ENCODE measurements at places on chromosomes 5 and 9.
A peak's percentile ranks its signal among the peaks of the same experiment; 100 is the strongest.

- DNase-seq = no peak
Observed at GRCh38 chr9:119697996-119698395, 328.8 kb upstream of the BRINP1 start.

DNA sequence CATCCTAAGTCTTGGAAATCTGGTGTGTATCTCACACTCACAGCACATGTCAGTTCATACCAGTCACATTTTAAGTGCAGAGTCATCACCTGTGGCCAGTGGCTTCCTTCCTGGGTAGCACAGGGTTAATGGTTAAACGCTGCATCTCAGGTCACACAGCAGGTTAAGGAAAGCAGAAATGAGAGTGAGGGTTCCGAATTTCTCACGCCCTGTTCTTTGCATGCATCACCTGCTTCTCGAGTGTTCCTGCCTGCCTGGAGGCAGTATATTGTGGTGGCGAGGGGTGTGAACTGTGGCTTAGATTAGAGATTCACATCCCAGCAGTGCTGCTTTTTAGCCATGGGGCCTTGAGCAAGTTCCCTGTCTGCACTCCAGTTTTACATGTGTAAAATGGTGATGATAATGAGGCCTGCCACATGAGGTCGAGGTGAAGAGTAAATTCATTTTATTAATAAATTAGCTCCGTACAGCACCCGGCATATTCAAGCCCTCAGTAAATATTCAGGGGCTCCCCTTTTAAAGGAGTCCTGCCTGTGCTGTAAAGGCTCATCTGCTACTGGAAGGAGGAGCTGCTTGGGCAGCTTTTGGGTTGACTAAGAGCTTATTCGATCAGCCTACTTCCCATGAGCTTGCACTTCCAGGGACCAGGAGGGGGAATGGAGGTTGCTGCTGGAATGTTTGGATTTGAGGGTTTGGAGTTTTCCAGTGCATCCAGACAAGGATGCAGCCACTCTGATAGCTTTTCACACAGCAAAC, 61.1 kb upstream of the SAP30L start:
- no peak for DNase-seq

- DNase-seq = no peak
Observed at GRCh38 chr9:7578951-7579350, 220.6 kb downstream of the DMAC1 start.

GRCh38 chr9:79735023-79735779, 163.4 kb downstream of the TLE4 start:
- no peak for DNase-seq

DNA sequence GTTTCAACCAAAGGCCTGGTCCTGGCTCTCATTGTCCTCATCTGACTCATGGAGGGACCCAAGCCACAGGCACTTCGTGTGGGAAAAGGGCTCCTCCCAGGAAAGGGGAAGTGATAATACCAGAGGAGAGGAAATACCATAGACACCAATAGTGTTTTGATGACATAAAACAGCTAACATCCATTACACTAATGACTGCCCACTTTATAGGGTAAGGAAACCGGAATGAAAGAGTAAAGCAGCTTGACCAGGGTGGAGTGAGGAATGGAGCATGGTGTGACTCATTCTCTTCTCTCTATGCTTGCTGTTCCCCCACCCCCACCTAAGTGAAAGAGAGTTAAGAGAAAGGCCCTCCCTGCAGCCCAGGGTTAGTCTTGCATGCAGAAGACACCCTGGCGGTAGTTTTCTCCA, 67.4 kb upstream of the HRH2 start:
- no peak for DNase-seq

DNA sequence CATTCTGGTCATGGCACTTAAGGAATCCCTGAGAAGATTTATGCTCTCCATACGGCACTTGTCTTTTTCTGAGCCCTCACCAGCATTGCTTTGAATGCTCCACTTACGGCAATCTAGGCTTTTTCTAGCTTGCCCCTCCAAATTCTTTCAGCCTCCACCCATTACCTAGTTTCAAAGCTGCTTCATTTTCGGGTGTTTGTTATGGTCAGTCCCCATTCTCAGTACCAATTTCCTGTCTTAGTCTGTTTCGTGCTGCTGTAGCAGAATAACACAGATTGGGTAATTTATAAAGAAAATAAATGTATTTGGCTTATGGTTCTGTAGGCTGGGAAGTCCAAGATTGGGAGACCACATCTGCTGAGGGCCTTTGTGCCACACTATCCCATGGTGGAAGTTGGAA, 42.0 kb downstream of the ARHGEF28 start:
- DNase-seq = no peak

DNA sequence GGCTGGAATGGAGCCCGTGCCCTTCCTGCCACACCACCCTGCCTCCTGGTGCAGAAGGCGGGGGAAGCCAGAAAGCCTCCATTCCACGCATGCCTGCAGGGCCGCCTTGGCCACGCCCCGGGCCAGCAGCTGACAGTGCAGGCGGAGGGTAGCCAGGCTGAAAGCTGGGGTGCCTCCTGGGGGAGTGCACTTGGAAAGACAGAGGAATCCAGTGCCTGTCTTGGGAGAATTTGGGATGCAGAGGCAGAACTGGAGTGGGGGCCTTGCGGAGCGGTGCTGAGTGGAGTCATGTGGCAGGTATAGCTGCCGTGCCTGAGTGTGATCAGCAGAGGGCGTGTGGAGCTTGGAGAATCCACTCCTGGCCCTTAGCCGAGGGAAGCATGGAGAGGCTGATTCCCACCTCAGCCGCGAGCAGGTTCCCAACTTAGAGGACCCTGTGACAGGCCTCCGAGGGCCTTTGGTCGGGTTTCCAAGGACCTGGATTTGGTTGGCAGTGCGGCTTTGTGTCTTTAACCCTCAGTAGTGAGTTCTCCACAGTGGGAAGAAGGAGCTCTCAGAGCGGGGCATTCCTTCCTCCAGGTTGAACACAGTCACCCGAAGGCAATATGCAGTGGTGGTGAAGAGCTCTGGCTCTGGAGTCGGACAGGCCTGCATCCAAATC, 9.1 kb upstream of the URM1 start:
- DNase-seq = peak; percentile 63

GRCh38 chr9:86580688-86581087, 226.5 kb upstream of the TUT7 start:
- no peak for DNase-seq

GRCh38 chr9:105290418-105290817, 46.0 kb downstream of the SLC44A1 start:
- DNase-seq = no peak

GRCh38 chr9:16715404-16715803, 155.1 kb downstream of the BNC2 start:
- DNase-seq = no peak

DNA sequence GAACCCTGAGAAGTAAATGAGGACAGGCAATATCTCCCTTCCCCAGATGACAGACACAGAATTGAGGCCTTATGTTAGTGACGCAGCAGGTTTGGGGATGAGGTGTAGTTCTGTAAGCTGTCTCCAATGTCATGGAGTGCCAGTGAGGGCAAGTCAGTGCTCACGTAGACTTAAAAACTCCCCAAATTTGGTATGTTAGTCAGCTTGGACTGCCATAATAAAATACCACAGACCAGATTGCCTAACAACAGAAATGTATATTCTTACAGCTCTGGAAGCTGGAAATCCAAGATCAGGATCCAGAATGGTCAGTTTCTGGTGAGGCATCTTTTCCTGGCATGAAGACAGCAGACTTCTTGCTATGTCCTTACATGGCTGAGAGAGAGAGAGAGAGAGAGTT, 14.9 kb downstream of the FOXI1 start:
- no peak for DNase-seq

- DNase-seq = no peak
Observed at GRCh38 chr5:111461255-111461671, 51.1 kb downstream of the STARD4 start.

DNA sequence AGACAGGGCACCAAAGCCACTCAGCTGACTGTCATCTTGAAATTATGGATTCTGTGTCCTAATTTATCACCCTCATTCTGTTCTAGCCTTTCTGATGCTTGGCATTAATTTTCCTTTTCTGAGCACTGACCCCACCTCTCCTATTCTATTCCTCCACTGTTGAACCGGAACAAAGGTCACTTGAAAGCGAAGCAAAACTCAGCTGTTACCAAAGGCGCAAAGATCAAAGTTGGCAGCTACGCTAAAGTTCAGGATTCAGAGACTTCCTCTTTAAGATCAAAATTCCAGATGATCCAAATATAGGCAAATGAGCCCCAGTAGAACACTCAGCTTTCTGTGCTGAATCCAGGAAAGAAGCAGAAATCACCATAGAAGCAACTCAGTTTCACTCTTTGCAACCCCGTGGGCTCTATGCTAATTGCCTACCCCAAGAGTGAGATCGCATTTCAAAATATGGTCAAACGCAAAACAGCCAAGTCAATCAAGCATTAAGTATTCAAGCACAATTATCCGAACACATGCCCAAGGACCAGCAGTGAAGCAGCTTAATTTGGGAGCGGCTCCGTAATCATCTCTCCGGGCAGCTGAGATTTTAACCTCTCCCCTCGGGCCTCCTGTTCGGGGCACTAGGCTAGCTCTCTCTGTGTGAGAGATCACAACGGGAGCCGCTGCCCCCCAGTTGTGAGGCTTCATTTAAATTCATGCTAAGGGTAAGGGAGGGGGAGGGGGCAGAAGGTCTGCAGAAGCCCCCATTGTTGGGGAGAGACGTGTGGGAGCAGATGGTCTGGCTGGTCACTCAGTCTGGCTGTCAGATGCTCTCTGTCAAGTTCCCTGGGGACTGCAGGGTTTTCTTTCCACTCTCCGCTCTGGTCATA, 288.6 kb downstream of the ELAVL2 start:
- no peak for DNase-seq

- DNase-seq = no peak
Observed at GRCh38 chr5:2906302-2907090, 155.0 kb upstream of the IRX2 start.

DNA sequence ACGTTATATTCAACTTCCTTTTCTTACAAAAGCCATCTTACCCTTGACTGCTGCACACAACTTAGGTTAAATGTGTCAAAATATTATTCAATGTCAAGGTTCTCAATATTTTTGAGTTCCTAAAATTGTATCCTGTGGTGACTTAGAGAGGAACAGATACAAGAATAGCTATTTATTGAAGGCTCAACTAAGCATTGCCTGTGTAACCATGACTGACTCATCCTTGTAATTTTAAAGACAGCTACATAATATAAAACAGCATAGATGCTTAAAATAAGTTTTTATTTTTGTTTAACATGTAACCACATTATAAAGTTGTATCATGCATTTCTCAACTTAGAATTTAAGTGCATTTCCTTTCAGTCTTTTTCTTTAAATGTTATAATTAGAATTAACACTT, 312.9 kb upstream of the RGMB start:
- DNase-seq = no peak

DNA sequence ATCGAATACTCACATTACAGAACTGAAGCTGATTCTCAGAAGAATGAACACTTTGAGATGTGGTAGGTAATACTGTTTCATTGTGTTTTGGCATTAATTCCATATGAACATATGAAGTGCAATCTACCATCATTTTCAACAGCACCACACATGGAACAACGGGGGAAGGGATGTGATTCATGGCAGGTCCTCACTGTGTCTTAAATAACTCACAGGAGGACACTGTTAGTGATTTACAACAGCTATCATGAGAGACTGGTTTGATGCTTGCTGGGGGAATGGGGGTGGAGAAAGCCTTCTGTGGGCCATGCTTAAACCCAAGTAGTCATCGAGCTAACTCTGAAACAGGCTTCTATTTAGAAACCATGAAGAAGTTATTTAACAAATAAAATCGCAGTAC, 232.9 kb downstream of the SPOCK1 start:
- DNase-seq = no peak

DNA sequence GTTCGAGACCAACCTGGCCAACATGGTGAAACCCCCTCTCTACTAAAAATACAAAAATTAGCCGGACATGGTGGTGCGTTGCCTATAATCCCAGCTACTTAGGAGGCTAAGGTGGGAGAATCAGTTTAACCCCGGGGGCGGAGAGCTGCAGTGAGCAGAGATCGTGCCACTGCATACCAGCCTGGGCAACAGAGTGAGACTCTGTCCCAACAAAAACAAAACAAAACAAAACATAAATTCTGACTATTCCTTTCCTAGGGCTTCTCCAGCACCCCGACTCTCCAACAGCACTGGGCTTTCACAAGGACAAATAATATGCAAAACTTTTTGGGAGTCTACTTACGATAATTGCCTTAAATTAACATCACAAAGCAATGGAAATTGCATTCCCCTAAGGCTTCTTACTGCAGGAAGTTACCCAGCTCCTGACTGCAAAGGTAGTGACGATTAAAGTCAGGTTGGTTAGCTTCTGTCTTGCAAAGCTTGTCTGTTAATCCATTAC, 15.9 kb upstream of the CDKN2AIPNL start:
- DNase-seq = no peak

DNA sequence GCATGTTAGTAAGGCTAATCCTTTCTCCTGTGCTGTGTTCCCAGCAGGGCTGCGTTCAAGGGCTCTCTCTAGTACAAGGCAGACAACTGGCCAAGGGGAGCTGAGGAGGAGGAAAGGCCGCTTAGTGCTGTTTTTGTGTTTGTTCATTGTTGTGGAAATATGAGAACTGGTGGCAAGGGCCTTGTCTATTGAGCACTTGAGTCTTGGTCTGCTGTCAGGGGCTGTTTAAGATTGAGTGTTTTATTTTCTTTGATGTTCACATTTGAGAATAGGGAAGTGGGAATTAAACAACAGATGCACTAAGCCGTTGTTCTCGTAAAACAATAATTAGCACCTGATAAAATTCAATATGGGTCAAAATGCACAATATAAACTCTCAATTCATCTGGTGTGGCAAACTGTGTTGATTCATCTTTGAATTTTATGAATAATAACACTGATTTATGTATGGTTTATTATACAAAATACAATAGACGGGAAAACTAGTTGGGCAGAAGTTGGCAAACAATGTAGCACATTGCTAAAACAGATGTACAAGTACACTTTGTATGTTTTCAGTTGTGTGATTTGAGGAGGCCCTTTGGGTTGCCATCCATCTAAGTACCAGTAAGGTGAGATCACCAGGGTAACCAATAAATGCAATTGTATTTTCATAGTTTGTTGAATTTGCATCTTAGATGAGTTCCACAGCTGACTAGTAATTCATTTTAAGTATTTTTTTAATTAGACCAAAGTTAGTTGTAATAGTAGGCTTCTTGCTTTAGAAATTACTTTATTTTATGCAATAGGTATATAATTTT, 97.6 kb upstream of the GRHPR start:
- no peak for DNase-seq

DNA sequence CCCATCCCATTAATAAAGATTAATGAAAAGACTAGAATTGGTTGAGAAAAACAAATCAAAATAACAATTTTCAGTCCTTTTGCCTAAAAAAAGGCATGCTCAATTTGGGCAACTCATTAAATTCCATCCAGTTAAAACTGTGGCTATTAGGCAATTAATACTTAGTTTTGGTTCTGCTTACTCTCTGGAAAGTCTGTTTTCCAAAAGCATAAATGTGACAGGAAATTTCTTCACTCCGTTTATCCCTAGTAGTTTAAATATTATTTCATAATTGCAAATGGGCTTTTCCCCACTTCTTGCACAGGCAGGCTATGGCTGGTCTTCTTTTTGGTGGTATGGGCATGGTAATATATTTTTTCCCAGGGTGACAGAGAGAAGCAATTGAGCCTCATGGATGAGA, 373.3 kb upstream of the KLF4 start:
- no peak for DNase-seq

- DNase-seq = no peak
Observed at GRCh38 chr9:31390403-31391025, 993.9 kb upstream of the ACO1 start.

GRCh38 chr5:14281746-14282181, 138.6 kb downstream of the TRIO start:
- no peak for DNase-seq

- no peak for DNase-seq
Observed at GRCh38 chr5:143790457-143791112, 21.4 kb upstream of the HMHB1 start.

GRCh38 chr5:32443145-32443540, 1.4 kb downstream of the ZFR start:
- no peak for DNase-seq

GRCh38 chr5:172828911-172829431, 5.1 kb upstream of the ERGIC1 start:
- no peak for DNase-seq
